ENCODE measurements at places on chromosomes 5 and 9.

DNA sequence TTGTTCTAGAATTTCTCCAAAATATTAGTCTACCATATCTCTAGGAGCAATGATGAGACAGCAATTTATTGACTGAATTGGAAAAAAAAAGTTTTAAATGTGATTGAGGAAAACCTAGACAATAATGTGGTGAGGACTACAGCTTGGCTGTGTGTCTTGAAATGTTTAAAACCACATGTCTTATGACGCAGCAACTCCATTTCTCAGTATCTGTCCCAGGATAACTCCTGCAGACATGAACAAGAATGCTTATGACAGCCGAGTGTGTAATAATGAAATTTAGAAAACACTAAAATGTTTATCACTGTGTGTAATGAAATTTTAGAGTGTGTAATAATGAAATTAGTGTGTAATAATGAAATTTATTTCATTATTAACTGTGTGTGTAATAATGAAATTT lies 254.1 kb upstream of the DAPK1 start:
- DNase-seq: no peak

GRCh38 chr9:101437806-101438232 lies 2.2 kb upstream of the ALDOB start:
- DNase-seq: no peak

DNA sequence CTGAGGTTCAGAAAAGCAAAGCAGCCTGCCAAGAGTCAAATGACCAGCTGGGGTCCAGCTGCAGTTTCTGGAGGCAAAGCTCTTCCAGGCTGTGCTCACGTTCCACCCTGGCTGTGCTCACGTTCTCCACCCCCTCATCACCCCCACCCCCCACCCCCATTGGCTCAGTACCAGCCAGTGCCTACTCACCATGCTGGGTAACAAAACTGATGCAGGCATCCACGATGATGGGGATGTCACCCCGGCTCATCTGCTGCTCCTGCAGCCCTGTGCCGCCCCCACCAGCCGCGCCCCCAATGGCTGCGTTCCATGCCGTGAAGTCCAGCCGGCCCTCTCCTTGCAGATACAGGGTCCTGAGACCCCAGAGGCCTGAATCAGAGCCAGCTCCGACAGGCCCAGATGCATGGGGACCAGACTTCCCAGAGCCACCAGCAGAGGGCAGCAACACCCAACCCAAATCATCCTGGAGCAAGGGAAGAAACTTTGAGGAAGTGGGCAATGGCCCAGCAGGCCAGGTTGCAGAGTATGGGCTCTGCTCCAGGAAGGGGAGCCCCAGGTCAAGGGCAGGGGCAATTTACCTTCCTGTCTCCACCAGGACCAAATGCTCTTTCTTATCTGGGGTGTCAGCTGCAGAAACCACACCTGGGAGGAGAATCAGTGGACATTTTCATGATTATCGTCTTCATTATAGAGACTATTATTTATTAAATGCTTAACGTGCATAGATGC lies 13.7 kb upstream of the FCHSD1 start:
- peak; percentile 76 for DNase-seq

DNA sequence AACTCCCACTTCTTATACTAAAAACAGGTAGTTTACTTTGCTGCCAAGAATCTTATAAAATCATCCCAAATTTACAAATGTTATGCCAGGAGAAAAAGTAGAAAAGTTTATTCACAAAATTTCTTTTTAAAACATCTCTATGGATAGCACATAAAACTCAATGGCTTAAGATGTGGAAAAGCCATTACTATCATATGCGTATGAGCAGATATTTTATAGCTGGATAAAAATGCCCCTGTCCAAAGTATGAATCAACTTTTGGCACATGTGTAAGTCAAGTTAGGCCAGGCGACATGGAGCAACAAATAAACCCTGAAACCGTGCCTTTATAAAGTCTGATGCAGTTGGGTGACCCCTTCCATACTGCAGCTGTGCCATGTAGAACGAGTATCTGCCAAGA lies 38.6 kb upstream of the FBP1 start:
- DNase-seq: no peak

DNA sequence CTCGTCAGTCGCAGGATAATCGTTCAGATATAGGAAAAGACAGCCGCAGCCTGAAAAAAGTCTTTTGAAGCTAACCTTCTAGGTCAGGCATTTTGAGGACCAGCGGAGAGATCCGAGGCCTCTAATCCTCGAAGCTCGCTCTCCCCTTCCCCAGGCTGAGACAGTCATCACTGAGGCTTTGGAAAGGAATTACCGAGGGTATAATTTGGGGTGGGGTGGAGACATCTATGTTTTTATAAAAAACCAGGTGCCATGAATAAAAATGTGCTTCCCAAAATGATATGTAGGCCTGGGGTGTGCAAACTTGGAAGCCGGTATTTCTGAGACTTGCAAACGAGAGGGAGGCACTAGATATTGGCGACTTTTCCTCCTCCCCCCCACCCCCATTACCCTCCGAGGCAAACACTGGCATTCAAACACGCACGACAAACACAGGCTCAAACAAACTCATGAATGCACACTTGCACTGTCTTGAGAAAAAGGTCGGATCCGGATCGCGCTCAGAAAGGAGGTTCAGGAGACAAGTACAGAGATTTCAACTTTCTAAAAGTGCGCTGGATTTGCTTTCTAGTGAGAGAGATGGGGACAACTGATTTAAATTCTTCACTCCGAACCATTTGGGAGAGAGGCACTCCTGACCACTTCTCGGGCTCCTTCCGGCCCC lies 935 bp upstream of the MSX2 start:
- no peak for DNase-seq

DNA sequence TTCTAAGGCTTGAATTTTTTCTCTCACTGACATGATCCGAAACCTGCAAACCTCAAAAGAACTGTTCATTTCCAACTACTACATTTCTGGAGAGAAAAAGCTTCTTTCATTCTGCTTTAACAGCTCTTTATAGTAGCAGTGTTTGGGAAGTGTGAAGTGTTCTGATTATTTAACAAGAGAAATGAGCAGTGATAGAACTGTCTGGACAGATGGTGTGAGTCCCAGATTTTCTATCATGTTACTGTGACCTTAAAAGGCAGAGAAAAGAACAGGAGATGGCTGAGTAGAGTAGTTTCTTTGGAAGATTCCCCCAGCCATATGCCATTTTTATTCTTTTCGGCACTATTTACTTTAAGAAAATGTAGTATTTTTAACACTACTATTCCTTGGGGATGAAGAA lies 41.3 kb upstream of the TAL2 start:
- DNase-seq: no peak

DNA sequence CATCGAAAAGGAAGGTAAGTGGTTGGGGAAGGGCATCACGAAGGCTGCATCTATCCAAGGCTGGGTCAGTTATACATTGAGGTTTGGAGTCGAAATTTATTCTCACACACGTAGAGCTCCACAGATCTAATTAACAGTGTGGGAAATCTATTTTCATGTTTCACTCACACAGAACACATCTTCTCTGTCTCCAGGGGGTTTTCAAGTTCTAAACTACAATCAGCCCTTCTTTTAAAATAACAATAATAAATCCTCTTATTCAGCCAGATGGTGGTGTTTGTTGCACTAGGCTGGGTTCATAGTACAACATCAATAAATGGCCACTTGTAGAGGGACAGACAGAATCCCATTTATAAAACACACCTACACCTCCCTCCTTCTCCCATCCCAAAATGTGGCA lies 174.5 kb upstream of the KLF9 start:
- DNase-seq: no peak

DNA sequence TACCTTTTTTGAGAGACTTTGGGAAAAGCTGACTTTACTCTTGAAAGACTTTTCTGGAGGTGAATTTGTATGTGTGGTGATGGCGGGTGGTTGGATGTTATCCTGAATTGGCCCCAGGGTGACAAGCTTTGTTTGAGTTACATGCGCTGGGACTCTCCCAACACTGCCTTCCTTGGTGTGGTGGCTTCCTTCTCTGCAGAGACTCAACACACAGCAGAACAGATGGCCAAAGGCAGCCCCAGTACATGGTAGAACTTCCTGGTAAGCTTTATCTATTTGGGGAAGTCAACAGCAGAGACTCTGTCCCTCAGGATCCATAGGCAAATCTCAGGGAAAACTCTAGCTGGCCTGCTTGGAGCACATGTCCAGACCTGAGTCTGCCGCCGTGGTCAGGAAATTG lies 18.1 kb downstream of the C1QTNF2 start:
- no peak for DNase-seq

- no peak for DNase-seq
These were observed 135.4 kb upstream of the MSX2 start for GRCh38 chr5:174589011-174589410.

DNA sequence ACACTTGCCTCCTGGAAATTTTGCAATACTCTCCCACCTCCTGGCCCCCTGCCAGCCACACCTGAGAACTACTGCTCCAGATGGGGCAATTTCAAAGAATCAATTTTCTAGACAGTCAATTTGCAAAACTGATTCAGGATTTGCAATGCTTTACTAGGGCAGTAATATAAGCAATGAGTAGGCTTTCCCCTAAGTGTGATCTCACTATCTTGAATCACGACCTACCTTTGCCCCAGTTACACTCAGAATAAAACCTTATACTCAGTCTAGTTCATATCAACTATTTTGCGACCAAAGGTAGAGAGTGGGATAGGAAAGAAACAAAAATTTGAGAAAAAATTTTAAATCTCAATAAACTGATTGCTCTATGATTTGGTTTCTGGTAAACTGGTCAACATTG lies 54.4 kb downstream of the DROSHA start:
- DNase-seq: no peak

DNA sequence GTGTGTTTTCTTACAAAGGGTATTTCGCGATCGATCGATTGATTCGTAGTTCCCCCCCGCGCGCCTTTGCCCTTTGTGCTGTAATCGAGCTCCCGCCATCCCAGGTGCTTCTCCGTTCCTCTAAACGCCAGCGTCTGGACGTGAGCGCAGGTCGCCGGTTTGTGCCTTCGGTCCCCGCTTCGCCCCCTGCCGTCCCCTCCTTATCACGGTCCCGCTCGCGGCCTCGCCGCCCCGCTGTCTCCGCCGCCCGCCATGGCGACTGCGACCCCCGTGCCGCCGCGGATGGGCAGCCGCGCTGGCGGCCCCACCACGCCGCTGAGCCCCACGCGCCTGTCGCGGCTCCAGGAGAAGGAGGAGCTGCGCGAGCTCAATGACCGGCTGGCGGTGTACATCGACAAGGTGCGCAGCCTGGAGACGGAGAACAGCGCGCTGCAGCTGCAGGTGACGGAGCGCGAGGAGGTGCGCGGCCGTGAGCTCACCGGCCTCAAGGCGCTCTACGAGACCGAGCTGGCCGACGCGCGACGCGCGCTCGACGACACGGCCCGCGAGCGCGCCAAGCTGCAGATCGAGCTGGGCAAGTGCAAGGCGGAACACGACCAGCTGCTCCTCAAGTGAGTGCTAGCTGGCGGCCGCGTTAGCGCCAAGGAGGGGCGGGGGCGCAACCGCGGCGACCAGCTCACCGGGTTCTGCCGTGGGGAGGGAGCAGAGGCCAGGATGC lies 480 bp downstream of the LMNB1 start:
- peak; percentile 63 for DNase-seq

DNA sequence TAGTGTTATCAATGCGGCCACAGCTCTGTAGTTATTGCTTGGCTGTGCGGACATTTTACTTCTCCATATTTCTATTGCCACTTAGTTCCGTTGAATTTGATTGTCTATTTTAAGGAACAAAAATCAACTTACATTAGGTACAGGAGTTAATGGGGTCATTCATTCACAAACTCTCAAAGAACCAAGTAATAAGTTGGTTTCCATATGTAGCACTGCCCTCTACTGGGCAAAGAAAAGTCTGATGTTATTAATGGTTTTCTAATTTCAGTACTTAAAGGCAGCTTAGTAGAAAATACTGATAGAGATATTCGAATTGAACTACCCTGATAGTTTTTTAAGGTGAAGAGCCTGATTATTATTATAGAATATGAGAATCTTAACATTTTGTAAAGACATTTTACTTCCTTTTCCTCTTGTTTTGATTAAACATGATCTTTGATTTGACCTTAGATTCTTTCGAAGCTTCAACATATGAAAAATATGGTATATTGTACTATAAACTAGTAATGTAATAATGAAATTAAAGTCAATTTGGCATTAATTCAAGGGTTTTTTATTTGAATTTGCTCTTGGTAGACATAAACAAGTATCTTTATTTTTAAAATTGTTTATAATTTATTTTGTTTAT lies 119.5 kb upstream of the CTNND2 start:
- DNase-seq: peak; percentile 43

DNA sequence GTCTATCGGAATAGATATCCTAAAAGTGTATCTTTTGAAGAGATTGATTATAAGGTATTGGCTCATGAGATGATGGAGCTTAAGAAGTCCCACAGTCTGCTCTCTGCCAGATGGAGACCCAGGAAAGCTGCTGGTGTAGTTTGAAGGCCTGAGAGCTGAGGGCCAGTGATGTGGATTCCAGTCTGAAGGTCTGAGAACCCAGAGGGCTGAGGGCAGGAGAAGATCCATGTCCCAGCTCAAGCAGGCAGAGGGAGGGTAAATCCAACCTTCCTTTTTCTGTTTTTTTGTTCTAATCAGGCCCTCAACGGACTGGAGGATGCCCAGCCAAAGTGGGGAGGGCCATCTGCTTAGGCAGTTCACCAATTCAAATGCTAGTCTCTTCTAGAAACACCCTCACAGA lies 11.0 kb upstream of the ABL1 start:
- DNase-seq: no peak

- DNase-seq: no peak
These were observed 18.2 kb downstream of the NR2F1 start for GRCh38 chr5:93601071-93601801.

DNA sequence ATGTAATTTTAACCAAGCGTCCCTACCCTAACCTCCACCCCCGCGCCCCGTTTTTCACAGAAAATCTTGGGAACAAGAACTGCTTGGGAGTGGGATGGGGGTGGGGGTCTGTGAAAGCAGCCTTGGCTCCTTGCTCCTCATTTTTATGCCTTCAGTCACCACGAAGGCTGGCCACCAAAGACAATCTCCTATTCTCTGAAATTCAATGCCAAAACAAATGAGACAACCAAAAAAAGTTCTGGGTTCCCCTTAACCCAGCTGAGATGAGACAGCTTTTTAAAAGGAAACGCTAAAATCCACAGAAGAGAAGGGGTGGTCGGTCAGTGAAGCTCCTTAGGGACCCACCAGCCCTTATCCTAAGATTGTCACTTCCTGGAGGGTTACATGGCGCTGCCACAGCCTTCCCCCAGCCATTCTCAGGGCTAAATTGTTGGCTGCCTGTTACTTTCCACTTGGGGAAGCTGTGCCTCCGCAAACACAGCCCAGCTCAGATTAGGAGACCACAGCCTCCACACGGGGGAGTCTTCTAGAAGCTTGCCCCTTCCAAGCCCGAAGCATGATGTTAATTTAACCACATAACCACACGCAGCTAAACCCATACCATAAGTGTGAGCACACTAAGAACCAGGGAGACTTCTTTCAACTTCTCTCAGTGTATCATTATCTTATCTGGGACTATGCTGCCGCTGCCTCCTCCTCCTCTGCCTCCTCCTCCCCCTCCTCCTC lies 136.3 kb downstream of the FOXD1 start:
- DNase-seq: peak; percentile 80

DNA sequence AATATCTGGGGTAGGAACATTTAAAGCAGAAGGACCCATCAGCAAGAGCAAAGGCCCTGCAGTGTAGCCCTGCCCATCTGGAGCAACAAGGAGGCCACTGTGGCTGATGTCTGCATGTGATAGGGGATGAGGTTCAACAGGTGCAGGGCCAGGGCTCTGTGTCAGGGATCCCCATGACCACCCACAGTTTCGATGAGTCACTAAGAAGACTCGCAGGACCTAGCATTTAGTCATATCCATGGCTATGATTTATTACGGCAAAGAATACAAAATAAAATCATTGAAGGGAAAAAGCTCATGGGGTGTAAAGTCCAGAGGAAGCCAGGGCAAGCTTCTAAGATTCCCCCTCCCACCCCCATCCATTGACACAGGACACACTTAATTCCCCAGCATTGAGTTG lies 188.6 kb downstream of the ADGRV1 start:
- DNase-seq: no peak

All from cardiac fibroblast (primary cell).